ENCODE measurements at places on chromosomes 12 and 14.

DNA sequence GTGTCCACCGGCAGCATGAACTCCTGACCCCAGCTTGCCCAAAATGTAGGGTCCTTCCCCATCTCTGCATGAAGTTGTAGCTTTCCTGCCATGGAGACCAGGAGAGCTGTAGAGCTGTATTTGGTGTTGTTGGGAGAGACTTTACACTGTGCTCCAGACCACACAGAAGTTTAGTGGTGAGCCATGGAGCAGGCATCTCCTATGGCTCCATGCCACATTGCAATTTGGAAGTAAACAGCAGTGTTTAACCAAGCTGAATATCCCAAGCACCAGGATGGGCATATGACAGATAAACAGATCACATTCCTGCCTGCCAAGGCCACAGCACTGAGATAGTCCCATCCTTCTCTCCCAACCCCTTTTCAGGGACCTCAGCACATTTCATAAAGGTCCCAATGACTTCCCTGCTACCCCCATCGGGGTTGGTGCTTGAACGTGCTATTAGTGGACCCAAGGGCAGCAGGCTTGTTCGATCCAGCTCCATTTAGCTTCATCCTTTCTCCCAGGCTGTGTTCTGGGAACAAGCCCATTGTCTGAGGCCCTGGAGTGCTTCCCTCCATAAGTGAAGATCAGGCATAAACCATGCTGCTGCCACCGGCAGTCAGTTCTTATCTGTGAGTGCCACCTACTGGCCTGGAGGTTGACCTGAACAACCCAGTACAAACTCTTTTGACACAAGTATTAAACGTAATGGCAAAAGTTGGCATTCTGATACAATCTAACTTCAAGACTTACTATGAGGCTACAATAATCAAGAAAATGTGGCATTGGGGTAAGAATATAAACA, 172.3 kb upstream of the ATXN7L3B start:
- no peak for DNase-seq

GRCh38 chr14:62768753-62769152, 276.5 kb downstream of the KCNH5 start:
- DNase-seq: no peak

- DNase-seq: no peak
Observed at GRCh38 chr12:89382328-89382727, 30.0 kb upstream of the DUSP6 start.

GRCh38 chr12:1741154-1741949, 50.5 kb downstream of the ADIPOR2 start:
- no peak for DNase-seq

All from T-helper 17 cell (primary cell).